ENCODE measurements at places on chromosomes 1 and 21.

- no peak for DNase-seq
Observed at GRCh38 chr1:91054780-91055481, 33.1 kb upstream of the ZNF644 start.

- no peak for DNase-seq
Observed at GRCh38 chr21:27423038-27423437, 456.1 kb upstream of the ADAMTS5 start.

- DNase-seq = no peak
Observed at GRCh38 chr1:205032508-205032907, 10.5 kb upstream of the CNTN2 start.

DNA sequence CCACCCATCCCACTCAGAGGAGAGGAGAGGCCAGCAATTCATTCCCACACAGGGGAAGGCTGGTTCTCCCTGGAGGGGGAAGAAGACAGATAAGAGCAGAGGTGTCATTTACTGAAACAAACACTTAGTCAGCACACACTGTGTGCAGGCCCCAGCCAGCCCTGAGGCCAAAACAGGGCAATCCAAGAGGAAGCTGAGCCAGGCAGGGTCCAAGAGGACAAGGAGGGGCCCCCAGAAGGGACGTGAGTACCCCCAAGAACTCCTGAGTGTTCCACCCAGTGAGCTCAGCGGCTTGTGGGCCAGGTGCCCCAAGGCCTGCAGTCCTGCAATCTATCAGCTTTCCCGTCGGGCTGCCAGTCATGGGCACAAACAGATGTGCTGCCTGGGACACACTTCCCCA lies 15.8 kb downstream of the ADGRB2 start:
- DNase-seq = no peak

GRCh38 chr1:51283979-51284378 lies 46.4 kb downstream of the TTC39A start:
- no peak for DNase-seq

DNA sequence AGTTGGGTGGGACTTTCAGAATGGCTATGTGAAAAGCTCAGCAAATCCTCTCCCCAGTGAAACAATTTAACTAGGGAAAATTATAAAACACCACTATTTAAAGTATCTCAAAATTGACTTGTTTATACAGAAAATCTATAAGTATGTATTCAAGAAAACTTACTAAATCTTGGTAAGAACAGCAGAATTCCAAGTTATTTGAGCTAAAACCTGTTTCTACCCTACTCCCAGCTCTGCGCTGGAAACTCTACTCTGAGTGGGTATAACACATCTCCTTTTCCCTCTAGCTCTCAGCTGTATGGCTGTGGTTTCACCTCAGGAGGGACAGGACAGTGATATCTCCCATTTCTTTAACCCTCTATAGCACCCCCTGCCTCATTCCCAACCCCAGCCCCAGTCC lies 295.2 kb upstream of the POGK start:
- no peak for DNase-seq

- DNase-seq = no peak
Observed at GRCh38 chr21:29258626-29259338, 39.9 kb upstream of the BACH1 start.

DNA sequence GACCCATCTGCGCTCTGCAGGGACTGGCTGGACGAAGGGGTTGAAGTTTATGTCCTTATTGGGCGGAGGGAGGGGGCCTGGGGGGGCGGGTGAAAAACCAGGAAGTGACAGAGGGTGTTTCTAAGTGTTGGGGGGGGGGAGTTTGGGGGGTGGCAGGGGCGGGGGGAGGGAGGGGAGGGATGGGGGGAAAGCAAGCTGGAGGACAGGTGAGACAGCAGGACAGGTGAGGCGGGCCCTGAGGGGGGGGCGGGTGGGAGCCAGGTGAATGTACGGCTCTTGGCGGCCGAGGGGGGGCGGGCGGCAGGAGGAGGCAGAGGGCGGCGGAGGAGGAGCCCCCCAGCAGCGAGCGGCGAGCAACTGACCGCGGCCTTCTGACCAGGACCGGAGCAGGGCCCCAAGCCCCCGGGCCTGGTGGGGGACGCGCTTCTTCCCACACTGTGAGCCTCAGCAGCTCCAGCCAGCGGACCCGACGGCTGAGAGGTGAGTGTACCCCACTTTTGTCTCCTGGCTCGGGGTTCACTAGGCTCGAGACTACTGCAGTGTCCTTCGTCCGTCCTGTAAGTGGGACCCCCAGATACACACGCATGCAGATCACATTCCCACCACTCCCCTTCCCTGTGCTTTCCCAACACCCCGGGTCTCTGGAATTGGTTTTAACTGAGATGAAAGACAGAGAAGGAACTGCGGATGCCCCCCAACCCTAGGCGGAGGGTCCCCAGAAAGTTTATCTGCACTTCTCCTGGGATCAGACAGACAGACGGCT lies at the start of gene ZBTB7B:
TSS of gene ZBTB7B (plus strand) at position 339 of the 763 bp plus-strand sequence. CDS start 11,859 bp downstream, outside the sequence.
- DNase-seq = no peak

DNA sequence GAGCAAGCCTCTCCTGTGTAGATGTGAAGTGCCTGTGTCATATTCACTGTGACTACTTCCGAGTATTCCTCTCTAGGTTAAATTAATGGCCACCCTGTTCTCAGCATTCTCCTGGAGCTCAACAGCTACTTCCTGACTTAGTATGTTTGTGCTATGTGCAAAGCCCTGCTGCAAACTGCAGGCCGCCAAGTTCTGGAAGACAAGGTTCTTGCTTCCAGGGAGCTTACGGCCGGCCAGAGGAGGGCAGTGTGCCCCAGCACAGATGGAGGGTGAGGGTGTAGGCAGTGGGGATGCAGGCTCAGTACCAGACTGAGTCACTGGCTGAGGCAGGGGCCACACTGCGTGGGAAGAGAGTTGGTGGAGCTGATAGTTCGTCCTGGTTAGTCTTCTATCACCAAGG lies 43.2 kb downstream of the ELK4 start:
- DNase-seq = no peak

- no peak for DNase-seq
Observed at GRCh38 chr1:40939320-40940059, 40.0 kb upstream of the CTPS1 start.

GRCh38 chr1:234515411-234515810 lies 36.4 kb upstream of the TARBP1 start:
- DNase-seq = no peak

- no peak for DNase-seq
Observed at GRCh38 chr1:5620418-5620817, 371.8 kb downstream of the NPHP4 start.

DNA sequence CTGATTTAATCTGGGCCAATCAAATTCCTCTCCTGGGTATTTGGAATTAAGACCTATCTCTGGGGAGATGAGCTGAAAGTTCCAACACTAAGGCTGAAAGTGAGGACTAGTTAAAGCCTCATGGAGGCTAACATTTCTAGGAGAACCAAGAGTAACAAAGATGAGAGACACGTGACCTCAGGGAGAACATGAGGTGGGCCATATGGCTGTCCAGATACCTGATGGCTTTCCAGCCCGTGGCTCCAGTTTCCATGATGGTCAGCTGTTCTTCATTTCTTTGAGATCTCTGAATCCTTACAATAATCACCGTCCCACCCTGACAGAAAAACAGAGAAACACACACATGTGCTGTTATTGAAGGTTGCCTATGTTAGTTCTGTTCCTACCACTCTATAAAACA lies 66.1 kb downstream of the LEPR start:
- DNase-seq = no peak

DNA sequence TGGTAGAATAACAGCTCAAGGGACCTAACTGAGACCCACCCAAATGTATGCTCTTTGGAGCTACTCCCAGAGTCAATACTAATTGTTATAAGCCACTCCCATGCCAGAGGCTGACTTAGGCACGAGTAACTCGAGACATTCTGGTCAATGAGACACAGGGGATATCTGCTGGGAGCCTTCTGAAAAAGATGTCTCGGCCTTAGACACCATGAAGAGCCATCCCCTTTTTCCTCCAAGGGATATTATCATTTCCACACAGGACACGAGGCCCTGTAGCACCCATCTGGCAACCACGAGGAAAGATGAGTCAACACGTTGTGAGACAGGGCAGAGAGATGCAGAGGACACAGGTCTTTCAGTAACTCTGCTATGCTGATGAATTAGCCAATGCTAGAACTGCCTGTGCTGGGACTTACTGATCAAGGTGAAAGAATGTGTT lies 30.7 kb downstream of the ITPKB start:
- no peak for DNase-seq

DNA sequence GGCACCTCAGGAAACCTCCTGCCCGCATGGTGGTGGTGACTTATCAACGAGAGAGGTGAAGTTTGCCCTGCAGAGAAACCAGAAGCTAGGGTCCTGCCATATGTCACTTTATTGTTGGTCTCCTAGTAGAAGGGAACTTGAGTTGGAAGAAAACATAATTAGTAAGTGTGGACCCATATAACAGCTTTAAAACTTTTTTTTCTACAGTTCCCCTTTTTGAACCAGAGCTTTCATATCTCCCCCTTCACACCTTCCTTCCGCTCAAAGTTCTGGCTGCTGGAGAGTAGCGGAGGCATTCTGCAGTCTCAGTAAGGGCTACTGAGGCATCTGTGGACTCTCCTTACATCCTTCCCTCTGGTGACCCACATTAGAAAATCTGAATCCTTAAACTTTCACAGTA lies 48.9 kb downstream of the PHC2 start:
- no peak for DNase-seq

GRCh38 chr1:76269155-76269554 lies 194.6 kb downstream of the ST6GALNAC3 start:
- no peak for DNase-seq

- DNase-seq = no peak
Observed at GRCh38 chr1:34055818-34056217, 109.2 kb downstream of the CSMD2 start.
